Endothelial cell (in vitro differentiated cells): ENCODE measurements at places on chromosomes 2 and 18. TPM values are rescaled to one million over a fixed set of nuclear protein-coding genes. Genes with fewer than 3 reads are reported as not detected.

THUMPD2 gene
- 5.0 TPM for total RNA-seq

ALPI gene
- not detected for total RNA-seq

STK17B gene
- 7.9 TPM for total RNA-seq

TUBA3E gene
- total RNA-seq, result not detected

VSNL1 gene
- total RNA-seq, result 19.6 TPM

DSEL gene
- total RNA-seq, result 8.1 TPM

ARHGEF4 gene
- total RNA-seq, result 10.3 TPM

SGPP2 gene
- total RNA-seq, result not detected

GRCh38 chr2:36568516-36569246 is 29.3 kb downstream of the FEZ2 start:
- peaks cover 25% of the 10 kb centered on the region for H3K36me3 ChIP-seq
- DNase-seq, result no peak
- peaks cover 4% of the 10 kb centered on the region for H3K27me3 ChIP-seq
- peak overlapping the region; percentile 9 for H3K27ac ChIP-seq
- H3K4me1 ChIP-seq, result peaks cover 40% of the 10 kb centered on the region
- H3K4me3 ChIP-seq, result no peak overlapping the region

DNA sequence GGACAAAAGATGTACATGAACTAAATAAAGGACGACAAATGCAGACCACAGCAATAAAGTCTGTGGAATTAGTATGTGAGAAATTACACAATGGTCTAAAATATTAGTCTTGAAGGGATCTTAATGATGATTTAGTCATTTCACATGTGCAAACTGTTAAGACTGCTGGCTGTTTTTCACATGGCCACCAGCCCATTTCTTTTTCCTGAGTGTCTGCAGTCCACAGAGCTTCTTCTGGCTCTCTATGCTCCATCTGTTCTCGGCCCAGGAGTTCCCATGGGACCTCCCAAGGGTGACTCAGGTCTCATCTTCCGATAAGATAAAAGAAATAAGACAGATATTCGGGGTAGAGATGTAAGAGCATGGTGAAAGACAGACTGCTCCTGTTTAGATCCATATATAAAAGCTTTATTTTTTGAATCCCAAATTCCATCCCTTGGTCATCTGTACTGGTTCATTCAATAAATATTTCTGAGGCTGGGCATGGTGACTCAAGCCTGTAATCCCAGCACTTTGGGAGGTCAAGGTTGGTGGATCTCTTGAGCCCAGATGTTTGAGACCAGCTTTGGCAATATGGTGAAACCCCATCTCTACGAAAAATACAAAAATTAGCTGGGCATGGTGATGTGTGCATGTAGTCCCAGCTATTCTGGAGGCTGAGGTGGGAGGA is 20.1 kb downstream of the IL1RL1 start:
- no peaks in the 10 kb centered on the region for H3K27me3 ChIP-seq
- no peak overlapping the region for H3K4me3 ChIP-seq
- H3K27ac ChIP-seq, result no peak overlapping the region
- H3K36me3 ChIP-seq, result no peaks in the 10 kb centered on the region

DNA sequence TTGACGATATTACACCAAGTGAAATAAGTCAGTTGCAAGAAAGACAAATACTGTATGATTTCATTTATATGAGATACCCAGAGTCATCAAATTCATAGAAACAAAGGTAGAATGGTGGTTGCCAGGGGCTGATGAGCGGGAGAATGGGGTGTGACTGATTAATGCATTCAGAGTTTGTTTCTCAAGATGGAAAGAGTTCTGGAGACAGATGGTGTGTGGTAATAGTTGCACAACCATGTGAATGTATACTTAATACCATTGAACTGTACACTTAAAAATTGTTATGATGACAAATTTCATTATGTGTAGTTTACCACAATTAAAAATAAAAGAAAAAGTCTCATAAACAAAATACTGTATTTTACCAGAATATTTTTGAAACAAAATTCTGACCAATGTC is 117.3 kb downstream of the PIGN start:
- peaks cover 12% of the 10 kb centered on the region for H3K4me1 ChIP-seq
- no peak overlapping the region for H3K4me3 ChIP-seq
- no peaks in the 10 kb centered on the region for H3K36me3 ChIP-seq
- H3K27ac ChIP-seq, result no peak overlapping the region
- no peaks in the 10 kb centered on the region for H3K27me3 ChIP-seq

DNA sequence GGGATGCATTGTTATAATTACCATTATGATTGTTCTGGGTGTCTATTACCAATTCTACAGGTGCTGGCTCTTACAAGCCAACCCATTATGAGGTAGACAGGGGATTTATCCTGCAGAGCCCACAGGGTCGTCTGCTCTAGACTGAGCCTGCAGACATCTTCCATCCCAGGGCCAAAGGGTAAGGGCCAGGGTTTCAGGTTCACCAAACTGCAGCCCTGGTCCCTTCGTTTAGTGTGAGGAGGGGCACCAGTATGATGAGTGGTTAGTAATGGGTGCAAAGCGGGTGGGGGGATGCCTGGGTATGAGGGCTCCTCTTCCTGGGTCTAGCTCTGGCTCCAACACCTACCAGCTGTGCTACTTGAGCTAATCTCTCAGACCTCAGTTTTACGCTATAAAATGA is 1.2 kb upstream of the ARID5A start:
- no peak overlapping the region for H3K4me3 ChIP-seq
- peaks cover 4% of the 10 kb centered on the region for H3K36me3 ChIP-seq
- H3K27me3 ChIP-seq, result peaks cover 6% of the 10 kb centered on the region
- no peak for DNase-seq
- peaks cover 30% of the 10 kb centered on the region for H3K4me1 ChIP-seq
- no peak overlapping the region for H3K27ac ChIP-seq

DNA sequence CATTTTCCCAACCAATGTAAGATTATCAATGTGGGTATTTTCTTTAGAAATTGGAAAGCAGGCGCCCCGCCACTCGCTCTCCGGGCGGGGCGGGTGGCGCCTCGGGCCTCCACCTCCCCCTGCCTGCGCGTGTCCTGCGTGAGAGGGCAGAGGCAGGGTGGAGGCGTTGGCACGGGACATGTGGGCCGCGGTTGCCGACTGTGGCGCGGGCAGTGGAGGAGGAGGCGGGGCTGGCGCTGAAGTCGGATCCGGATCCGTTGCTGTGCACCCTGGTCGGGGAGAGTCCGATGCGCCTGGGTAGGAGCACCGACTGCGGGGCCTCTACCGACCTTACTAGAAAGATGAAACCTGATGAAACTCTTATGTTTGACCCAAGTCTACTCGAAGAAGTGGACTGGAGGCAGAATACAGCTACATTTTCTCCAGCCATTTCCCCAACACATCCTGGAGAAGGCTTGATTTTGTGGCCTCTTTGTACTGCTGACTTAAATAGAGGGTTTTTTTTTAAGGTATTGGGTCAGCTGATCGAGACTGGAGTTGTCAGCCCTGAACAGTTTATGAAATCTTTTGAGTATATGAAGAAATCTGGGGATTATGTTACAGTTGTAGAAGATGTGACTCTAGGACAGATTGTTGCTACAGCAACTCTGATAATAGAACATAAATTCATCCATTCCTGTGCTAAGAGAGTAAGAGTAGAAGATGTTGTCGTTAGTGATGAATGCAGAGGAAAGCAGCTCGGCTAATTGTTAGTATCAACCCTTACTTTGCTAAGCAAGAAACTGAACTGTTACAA is 37.9 kb downstream of the PMS1 start:
- no peak overlapping the region for H3K4me3 ChIP-seq
- H3K27me3 ChIP-seq, result no peaks in the 10 kb centered on the region

GRCh38 chr18:57837917-57838548 is 34.9 kb upstream of the ATP8B1 start:
- H3K36me3 ChIP-seq, result no peaks in the 10 kb centered on the region
- H3K4me1 ChIP-seq, result peaks cover under 1% of the 10 kb centered on the region
- H3K4me3 ChIP-seq, result no peak overlapping the region
- no peak overlapping the region for H3K27ac ChIP-seq

DNA sequence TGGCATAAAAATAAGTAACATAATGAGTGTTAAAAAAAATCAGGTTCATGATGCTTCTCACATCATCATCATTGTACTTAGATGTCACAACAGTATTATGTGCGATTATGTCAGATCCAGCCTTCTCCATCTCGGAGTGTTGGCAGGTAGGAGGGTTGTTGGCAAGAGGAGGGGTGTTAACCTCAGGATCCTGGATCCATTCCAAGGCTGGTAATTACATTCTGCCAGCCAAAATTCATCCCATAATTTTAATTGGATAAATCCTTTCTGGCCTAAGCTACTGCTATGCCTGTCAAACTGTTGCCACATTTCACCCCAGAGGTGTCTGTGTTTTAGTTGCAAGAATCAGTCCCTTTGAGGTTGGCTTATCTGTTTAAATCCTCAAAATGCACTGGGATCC is 891 bp upstream of the FTCDNL1 start:
- no peak overlapping the region for H3K27ac ChIP-seq
- H3K36me3 ChIP-seq, result no peaks in the 10 kb centered on the region
- H3K27me3 ChIP-seq, result peaks cover 1% of the 10 kb centered on the region

DNA sequence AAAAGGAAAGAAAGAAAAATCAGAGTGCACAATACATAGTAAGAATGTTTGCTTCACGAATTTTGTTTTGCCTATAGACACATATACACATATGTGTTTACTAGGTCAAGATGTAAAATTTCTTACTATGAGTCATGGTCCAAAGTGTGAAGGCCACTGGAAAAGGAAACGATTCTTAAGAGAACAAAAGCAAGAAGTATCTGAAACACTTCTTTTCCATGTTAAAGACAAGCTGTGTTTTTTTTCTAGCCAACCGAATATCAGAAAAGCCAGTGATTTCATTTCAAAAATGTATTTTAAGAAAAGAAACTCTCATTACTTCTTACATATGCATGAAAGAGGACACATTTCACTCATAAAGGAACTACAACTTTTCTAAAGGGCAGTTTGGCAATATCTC is 24.9 kb downstream of the PECR start:
- DNase-seq, result no peak
- H3K4me3 ChIP-seq, result no peak overlapping the region
- no peak overlapping the region for H3K27ac ChIP-seq
- no peaks in the 10 kb centered on the region for H3K27me3 ChIP-seq
- H3K4me1 ChIP-seq, result peaks cover 5% of the 10 kb centered on the region

- DNase-seq, result no peak
- no peaks in the 10 kb centered on the region for H3K36me3 ChIP-seq
- no peaks in the 10 kb centered on the region for H3K27me3 ChIP-seq
- no peak overlapping the region for H3K27ac ChIP-seq
- no peak overlapping the region for H3K4me3 ChIP-seq
Measured at GRCh38 chr2:100236166-100236565, 86.1 kb downstream of the LONRF2 start.

DNA sequence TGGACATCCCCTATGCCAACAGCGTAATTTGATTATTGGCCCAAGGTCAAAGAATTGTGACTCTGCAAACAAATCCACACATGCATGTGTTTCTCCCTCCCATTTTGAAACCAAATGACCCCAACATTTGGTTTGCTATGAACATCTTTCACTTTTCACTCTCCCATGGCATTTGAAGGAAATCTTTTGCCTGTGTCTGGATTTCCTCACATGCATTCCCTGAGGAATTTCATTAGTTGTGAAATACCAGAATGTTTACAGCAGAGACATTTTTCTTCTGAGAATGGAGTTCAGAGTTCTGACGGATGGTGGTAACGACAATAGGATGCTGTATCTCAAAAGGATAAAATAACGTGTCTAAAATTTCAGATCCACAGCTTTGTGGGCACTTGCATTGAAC is 60.3 kb upstream of the LMAN1 start:
- no peak overlapping the region for H3K4me3 ChIP-seq
- DNase-seq, result no peak
- no peaks in the 10 kb centered on the region for H3K27me3 ChIP-seq
- H3K27ac ChIP-seq, result no peak overlapping the region
- H3K36me3 ChIP-seq, result no peaks in the 10 kb centered on the region

DNA sequence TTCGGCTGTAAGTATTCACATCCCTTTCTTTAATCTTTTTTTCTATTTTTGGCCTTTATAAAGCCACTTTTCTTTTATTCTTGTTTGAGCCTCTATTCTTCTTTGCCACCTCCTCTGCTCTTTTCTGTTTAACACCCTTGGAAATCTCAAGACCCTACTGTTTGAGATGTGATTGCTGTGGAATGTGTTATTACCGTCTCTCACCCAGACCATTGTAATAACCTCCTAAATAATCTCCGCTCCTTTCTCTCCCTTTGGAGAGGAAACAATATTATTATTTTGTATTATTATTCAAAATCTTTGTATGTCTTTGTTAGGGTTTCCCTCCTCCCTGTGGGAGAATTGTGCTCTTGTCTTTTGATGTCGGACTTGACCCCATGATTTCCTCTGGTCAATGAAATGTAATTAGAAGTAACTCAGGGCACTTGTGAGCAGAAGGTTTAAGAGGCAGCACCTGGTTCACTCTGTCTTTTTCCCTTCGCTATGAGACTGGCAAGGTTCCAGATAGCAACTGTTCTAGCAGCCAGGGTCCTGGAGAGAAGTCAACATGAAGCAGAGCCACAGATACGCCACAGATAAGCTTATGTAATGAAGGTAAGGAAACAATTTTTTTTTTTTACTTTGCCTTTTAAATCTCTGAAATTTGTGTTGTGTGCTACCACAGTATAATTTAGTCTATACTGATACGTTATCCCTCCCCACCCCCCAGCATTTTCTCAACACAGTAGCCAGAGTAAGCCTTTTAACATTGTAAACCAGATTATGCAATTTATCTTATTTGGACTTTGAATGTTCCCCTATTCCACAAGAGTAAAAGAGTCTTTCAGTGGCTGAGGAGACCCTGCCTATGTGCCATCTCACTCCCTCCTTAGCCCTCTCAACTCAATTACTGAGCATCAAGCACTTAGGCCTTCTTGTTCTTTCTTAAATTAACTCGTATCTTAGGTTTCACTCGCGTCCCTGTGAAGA is 601.2 kb upstream of the ZNF804A start:
- no peak overlapping the region for H3K27ac ChIP-seq
- H3K4me1 ChIP-seq, result no peaks in the 10 kb centered on the region
- no peak for DNase-seq

GRCh38 chr18:12990123-12990475 is 1.1 kb upstream of the CEP192 start:
- peaks cover 11% of the 10 kb centered on the region for H3K27me3 ChIP-seq
- peaks cover 29% of the 10 kb centered on the region for H3K4me1 ChIP-seq
- no peak for DNase-seq
- peak overlapping the region; percentile 99 for H3K4me3 ChIP-seq

GRCh38 chr2:30641765-30642345 is 165.4 kb downstream of the CAPN13 start:
- no peak for DNase-seq
- no peak overlapping the region for H3K4me3 ChIP-seq
- H3K36me3 ChIP-seq, result no peaks in the 10 kb centered on the region
- H3K27me3 ChIP-seq, result no peaks in the 10 kb centered on the region

- H3K27me3 ChIP-seq, result peaks cover 5% of the 10 kb centered on the region
- DNase-seq, result no peak
- H3K4me3 ChIP-seq, result peak overlapping the region; percentile 88
- H3K27ac ChIP-seq, result peak overlapping the region; percentile 57
- H3K4me1 ChIP-seq, result peaks cover 22% of the 10 kb centered on the region
Measured at GRCh38 chr2:219228911-219229304, 528 bp downstream of the ATG9A start.

- peaks cover 60% of the 10 kb centered on the region for H3K36me3 ChIP-seq
- DNase-seq, result no peak
- peaks cover 32% of the 10 kb centered on the region for H3K27me3 ChIP-seq
- peak overlapping the region; percentile 47 for H3K4me3 ChIP-seq
- H3K4me1 ChIP-seq, result no peaks in the 10 kb centered on the region
- H3K27ac ChIP-seq, result peak overlapping the region; percentile 36
Measured at GRCh38 chr2:71671203-71671854, 218.0 kb downstream of the DYSF start.

- no peaks in the 10 kb centered on the region for H3K36me3 ChIP-seq
- no peak overlapping the region for H3K4me3 ChIP-seq
- no peaks in the 10 kb centered on the region for H3K27me3 ChIP-seq
- no peak overlapping the region for H3K27ac ChIP-seq
- no peak for DNase-seq
Measured at GRCh38 chr2:55957142-55957541, 33.6 kb upstream of the EFEMP1 start.

GRCh38 chr18:27608742-27609141 is 423.6 kb upstream of the CHST9 start:
- H3K27me3 ChIP-seq, result no peaks in the 10 kb centered on the region
- no peaks in the 10 kb centered on the region for H3K4me1 ChIP-seq
- H3K4me3 ChIP-seq, result no peak overlapping the region
- H3K27ac ChIP-seq, result no peak overlapping the region
